ENCODE measurements at places on chromosomes 1 and 21.

GRCh38 chr21:16968436-16968835 is 544.4 kb upstream of the CXADR start:
- DNase-seq: no peak

DNA sequence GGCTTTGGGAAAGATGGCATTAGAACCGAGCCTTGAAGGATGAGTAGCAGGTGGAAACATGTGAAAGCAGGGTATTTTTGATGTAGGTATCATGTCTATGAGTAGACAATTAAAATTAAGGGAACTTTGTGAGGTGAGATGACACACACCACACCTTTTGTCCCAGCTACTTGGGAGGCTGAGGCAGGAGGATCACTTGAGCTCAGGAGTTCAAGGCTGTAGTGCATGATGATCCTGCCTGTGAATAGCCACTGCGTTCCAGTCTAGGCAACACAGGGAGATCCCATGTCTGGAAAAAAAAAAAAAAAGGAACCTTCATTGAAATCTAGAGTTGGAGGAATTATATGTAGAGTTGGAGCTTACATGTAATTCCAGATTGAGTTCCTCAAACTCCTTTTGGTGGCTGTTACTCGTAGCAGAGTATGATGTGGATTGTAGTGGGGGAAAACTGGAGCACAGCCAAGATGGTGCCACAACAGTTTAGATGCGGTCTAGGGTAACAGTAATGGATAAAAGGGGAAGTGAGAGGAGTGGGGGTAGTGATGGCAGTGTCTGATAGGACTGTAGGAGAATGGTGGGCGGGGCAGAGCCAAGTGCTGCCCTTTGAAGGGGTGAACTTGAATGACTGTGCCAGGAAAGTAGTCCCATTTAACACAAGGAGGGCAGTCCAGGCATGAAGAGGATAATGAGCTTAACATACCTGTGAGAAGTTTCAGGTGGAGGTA is 17.4 kb downstream of the AK4 start:
- DNase-seq: no peak

DNA sequence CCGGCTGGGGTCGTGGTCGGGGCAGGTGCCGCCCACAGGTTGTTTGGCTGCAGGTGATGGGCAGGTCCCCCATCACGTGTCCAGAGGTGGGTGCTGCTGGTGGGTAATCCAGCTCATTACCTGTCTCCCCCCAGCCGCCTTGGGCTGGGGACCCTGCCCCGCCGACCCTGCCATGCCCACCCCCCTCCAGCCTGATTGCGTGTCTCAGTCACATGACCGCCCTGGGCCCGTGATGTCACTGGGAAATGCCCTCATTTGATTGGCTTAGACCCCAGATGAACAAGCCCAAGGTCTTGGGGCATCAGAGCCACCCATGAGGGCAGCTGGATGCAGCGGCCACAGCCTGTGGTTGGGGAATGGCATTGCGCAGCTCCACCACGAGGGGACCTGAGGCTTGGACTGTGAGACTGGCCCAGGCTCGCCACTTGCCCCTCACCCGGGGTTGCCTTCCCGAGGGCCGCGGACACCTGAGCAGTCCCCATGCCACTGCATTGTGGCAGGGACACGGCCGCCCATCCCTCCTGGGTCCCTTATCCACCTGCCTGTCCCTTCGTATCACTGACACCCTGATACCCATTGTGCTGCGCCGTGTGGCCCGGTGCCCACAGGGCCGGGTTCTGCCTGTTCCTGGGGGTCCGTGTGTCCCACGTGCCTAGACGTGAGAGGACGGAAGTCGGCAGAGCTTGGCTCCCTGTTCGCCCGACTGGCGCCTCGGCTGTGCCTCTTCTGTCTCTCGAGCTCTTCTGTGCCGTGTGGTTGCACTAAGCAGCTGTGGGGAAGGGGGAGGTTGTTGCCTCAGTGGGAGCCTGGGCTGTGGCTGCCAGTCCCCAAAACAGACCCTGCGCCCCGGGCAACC is 68.0 kb downstream of the FAAP20 start:
- no peak for DNase-seq

- DNase-seq: no peak
Measured at GRCh38 chr1:153921803-153922075, 1.0 kb downstream of the GATAD2B start.

- no peak for DNase-seq
Measured at GRCh38 chr1:9129266-9130041, 552 bp upstream of the GPR157 start.

DNA sequence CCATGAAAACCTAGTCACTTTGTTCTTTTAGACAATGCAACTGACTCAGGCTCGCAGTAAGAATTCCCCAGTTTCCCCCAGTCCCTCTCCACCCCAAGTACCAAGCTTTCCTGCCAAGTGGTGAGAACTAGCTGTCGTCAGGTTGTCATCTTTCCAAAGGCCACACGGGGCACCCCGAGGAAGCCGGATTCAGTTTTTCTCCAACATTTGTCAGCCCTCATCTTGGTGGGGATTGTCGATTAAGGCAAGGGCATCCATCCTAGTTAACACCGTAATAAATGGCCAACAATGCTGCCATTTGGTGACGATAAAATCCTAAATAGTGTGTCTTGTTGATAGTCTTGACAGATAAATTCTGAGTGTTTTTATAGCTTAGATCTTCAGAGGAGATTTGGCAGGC is 55.9 kb upstream of the PROX1 start:
- no peak for DNase-seq

DNA sequence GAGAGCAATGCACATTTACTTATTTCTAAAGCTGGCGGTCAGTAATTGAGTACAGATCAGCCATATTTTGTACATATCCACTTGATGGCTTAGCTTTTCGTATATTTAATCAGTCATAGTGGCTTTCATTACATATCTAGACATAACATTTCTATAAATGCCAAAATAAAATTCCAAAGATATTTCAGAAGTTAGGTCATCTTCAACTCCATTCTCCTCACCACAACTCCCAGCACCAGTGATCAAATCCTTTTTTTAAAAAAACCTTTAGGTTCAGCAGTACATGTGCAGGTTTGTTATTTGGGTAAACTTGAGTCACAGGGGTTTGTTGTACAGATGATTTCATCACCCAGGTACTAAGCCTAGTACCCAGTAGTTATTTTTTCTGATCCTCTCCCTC is 53.9 kb upstream of the GNG4 start:
- peak; percentile 67 for DNase-seq

GRCh38 chr21:31181082-31181750 is 142.9 kb upstream of the KRTAP19-8 start:
- no peak for DNase-seq

DNA sequence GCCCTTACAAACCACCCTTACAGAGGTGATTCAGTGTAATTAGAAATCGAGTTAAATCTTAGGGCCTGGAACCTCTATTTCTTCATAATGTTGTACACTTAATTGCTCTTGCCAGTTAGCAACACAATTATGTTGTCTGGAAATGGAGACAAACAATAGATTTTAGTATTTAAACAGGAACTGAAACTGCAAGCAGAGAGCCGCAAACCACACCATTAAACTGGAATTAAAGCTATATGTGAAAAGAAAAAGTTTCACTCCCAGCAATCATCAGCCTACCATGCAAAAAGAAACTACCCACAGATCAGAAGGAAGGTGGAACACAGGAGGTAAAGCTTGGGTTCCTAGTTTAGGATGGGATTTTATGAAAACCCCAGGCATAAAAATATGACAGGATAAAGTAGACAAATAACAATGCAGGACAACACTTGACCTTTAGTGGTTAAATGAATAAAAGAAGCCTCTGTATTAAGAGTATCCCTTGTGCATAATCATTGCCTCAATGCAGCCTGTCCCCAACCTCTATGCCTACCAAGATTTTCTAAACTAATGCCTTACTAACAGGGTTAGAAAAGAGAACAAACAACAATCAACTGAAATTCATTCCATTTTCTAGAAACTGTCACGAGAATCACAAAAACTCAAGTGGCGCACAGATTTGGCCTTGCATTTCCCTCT is 304.3 kb upstream of the ESRRG start:
- DNase-seq: no peak

GRCh38 chr1:84936116-84936810 is 43.3 kb upstream of the LPAR3 start:
- DNase-seq: no peak

- no peak for DNase-seq
Measured at GRCh38 chr1:183783767-183784637, 20.9 kb upstream of the RGL1 start.

DNA sequence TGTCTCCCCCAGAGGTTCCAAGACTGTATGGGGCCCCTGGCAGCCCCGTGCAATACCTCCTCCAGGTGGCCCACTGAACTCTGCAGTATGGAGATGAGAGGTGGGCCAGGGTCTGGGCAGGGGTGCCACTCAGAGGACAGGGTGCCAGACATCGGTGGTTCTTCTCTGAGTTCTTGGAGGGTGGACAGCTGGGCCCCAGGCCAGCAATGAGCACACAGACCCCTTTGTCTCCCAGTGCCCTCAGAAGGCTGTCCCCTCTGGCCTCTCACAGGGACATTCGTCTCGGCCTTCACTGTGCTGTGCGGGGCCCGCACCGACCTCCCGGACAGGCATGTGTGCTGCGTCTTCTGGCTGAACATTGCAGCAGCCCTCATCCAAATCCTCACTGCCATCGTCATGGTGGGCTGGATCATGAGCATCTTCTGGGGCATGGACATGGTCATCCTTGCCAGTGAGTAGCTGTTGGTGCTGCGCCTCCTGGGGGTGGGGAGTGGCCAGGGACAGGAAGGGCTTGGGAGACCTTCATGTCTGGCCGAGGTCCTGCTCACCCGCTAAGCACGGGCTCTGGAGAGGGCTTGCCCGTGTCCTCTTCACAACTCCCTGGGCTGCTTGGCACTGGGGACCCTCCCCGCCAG is 48.1 kb downstream of the STUM start:
- no peak for DNase-seq

- no peak for DNase-seq
Measured at GRCh38 chr1:185300152-185300551, 16.9 kb downstream of the IVNS1ABP start.

GRCh38 chr1:230792691-230793462 is 45.7 kb downstream of the CAPN9 start:
- DNase-seq: no peak

DNA sequence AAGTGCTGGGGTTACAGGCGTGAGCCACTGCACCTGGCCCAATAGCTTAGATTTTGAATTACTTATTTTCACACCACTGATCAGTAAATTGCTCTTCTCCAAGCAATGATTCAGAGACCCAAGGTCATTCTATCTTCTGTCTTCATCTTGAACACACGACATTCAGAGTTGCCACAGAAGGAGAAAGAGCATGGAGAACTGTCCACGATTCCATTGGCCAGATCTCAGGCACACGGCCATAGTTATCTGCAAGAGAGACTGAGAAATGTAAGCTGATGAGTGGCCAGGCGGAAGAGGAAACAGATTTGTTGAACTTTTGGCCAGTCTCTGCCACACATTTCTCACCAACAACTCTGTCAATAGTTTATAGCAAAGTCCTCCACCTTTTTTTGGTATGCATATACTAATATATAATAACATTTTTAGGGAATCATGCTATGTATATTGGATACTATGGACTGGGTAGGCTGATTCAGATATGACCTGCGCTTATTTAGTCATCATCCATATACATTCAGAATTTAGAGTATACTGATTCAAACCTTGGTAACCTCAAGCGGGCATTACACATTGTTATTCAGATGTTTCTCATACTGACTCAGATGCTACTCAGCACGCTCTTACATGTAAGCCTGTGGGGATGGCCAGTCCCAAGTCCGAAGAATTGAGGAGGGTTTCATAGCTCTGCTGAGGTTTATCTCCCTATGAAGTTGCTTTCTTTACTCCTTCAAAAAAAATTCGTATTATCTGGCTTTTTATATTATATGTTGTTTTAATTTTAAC is 25.5 kb upstream of the CAP1 start:
- peak; percentile 96 for DNase-seq

- DNase-seq: no peak
Measured at GRCh38 chr1:96969656-96970163, 248.1 kb downstream of the PTBP2 start.

GRCh38 chr1:239302696-239303095 is 83.7 kb upstream of the CHRM3 start:
- no peak for DNase-seq

DNA sequence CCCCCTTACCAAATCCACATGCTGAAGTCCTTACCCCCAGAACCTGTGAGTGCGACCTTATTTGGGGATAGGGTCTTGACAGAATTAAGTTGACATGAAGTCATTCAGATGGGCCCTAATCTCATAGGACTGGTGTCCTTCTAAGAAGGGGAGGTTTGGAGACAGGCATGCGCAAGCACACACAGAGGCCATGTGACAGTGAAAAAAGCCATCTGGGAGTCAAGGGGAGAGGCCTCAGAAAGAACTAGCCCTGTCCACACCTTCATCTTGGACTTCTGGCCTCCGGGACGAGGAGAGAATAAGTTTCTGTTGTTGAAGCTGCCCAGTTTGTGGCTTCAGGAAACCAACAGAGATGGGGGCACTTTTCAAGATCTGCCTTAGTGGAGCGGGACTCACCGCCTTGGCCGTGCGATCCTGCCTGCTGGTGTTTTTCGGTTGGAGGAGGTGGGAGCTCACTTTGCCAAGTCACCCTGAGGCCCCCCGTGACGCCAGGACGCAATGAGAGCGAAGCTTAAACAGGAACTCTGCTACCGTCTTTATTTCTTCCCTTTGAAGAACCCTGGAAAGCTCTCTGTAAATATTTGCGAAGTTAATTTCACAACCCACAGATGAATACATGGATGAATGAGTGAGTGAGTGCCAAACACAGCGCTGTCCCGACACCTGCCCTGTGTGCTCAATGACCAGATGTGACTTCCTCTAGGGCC is 42.5 kb upstream of the C1orf174 start:
- no peak for DNase-seq

- peak; percentile 44 for DNase-seq
Measured at GRCh38 chr1:62076286-62076685, 118.4 kb upstream of the L1TD1 start.

DNA sequence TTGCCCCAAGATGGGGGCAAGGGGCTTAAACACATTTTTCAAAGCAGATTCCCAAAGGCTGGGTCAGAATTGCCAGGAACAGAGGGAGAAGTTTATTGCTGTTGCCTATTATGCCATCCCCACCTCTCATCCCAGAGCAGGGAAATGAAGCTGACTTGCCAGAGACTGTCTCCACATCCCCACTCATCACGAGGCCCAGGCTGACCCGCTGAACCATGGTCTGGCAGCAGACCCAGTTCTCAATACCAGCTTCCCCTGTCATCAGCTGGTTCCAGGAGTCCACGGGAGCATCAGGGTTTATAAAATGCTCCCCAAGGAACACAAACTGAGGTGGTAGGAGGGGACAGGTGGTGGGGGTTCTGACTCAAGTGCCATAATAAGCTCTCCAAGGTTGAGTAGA is 605.9 kb downstream of the NPHP4 start:
- DNase-seq: no peak

- no peak for DNase-seq
Measured at GRCh38 chr1:223197923-223198627, 55.0 kb upstream of the TLR5 start.

- no peak for DNase-seq
Measured at GRCh38 chr21:23601549-23601948, 2005.7 kb downstream of the MRPL39 start.

- no peak for DNase-seq
Measured at GRCh38 chr1:45216861-45217260, 10.5 kb upstream of the ZSWIM5 start.

Data from HS-5 (cell line).